Peyer's patch (tissue), 4 donors: ENCODE measurements at places on chromosomes 1 and 21. TPM values are rescaled to one million over a fixed set of nuclear protein-coding genes. Genes with fewer than 3 reads are reported as not detected.

GRCh38 chr21:16979574-16979973 lies 533.3 kb upstream of the CXADR start:
- no peak overlapping the region for H3K27ac ChIP-seq
- no peaks in the 10 kb centered on the region for H3K27me3 ChIP-seq
- DNase-seq = no peak

- no peak for DNase-seq
- no peaks in the 10 kb centered on the region for H3K27me3 ChIP-seq
- no peak overlapping the region for H3K4me3 ChIP-seq
- H3K36me3 ChIP-seq = no peaks in the 10 kb centered on the region
- H3K4me1 ChIP-seq = no peaks in the 10 kb centered on the region
Measured at GRCh38 chr1:41735631-41736260, 183.0 kb downstream of the HIVEP3 start.

GRCh38 chr1:87511449-87511848 lies 182.8 kb downstream of the LMO4 start:
- no peak for DNase-seq
- no peak overlapping the region for H3K27ac ChIP-seq
- no peaks in the 10 kb centered on the region for H3K4me1 ChIP-seq
- no peaks in the 10 kb centered on the region for H3K36me3 ChIP-seq
- no peaks in the 10 kb centered on the region for H3K27me3 ChIP-seq

GRCh38 chr1:86470859-86471258 lies 2.1 kb downstream of the CLCA1 start:
- H3K4me1 ChIP-seq = no peaks in the 10 kb centered on the region
- H3K27me3 ChIP-seq = no peaks in the 10 kb centered on the region
- no peak overlapping the region for H3K4me3 ChIP-seq

- DNase-seq = no peak
- H3K27me3 ChIP-seq = no peaks in the 10 kb centered on the region
- no peaks in the 10 kb centered on the region for H3K4me1 ChIP-seq
- peak overlapping the region; percentile 20 for H3K27ac ChIP-seq
- no peak overlapping the region for H3K4me3 ChIP-seq
Measured at GRCh38 chr1:93608187-93609109, 73.2 kb downstream of the BCAR3 start.

- peak overlapping the region; percentile 90 for H3K27ac ChIP-seq
- H3K4me1 ChIP-seq = no peaks in the 10 kb centered on the region
- H3K36me3 ChIP-seq = no peaks in the 10 kb centered on the region
- no peak for DNase-seq
- H3K27me3 ChIP-seq = no peaks in the 10 kb centered on the region
- H3K4me3 ChIP-seq = peak overlapping the region; percentile 82
Measured at GRCh38 chr1:167722870-167723251, 1.1 kb downstream of the MPZL1 start.

- DNase-seq = no peak
- peaks cover 16% of the 10 kb centered on the region for H3K27me3 ChIP-seq
- H3K4me1 ChIP-seq = peaks cover 12% of the 10 kb centered on the region
- no peak overlapping the region for H3K27ac ChIP-seq
- no peak overlapping the region for H3K4me3 ChIP-seq
Measured at GRCh38 chr1:38818175-38818976, 41.2 kb downstream of the RRAGC start.

- DNase-seq = no peak
- no peaks in the 10 kb centered on the region for H3K4me1 ChIP-seq
- no peak overlapping the region for H3K4me3 ChIP-seq
- H3K27ac ChIP-seq = no peak overlapping the region
- no peaks in the 10 kb centered on the region for H3K36me3 ChIP-seq
Measured at GRCh38 chr1:225688345-225688744, 35.4 kb upstream of the ENAH start.

GRCh38 chr1:59293206-59293605 lies 3.7 kb upstream of the FGGY start:
- DNase-seq = no peak
- no peak overlapping the region for H3K4me3 ChIP-seq
- peak overlapping the region; percentile 14 for H3K27ac ChIP-seq
- H3K27me3 ChIP-seq = no peaks in the 10 kb centered on the region
- no peaks in the 10 kb centered on the region for H3K4me1 ChIP-seq
- H3K36me3 ChIP-seq = no peaks in the 10 kb centered on the region

DNA sequence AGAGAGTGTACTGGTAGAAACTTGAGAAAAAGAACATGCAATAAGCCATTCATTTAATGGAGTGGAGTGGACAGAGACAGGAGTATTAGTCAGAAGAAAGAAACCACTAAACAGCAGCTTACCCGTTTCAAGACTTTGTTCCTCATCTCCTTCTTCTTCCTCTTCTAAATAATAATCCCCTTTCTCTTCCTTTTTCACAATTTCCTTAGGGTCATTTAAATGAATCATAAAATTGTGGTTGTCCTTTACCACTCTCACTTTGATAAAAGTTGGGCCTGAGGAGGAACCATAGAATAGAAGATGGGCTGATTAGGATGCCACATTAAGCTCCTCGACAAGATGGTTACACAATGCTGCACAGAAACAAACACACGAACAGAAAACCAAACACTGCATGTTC lies 109.6 kb downstream of the WDR3 start:
- H3K27me3 ChIP-seq = no peaks in the 10 kb centered on the region
- H3K4me1 ChIP-seq = no peaks in the 10 kb centered on the region
- DNase-seq = no peak
- no peaks in the 10 kb centered on the region for H3K36me3 ChIP-seq

- no peaks in the 10 kb centered on the region for H3K4me1 ChIP-seq
- H3K4me3 ChIP-seq = no peak overlapping the region
- DNase-seq = no peak
- no peak overlapping the region for H3K27ac ChIP-seq
- no peaks in the 10 kb centered on the region for H3K36me3 ChIP-seq
- H3K27me3 ChIP-seq = no peaks in the 10 kb centered on the region
Measured at GRCh38 chr1:94701796-94702441, 118.2 kb upstream of the SLC44A3 start.

The HAO2 gene
- not detected for total RNA-seq

The RXFP4 gene
- 2.3 TPM for total RNA-seq

The ELF3 gene
- 696 TPM for total RNA-seq

The JAM2 gene
- total RNA-seq = 4.2 TPM

The KRTAP12-3 gene
- total RNA-seq = not detected

The DMBX1 gene
- total RNA-seq = not detected

The NCMAP gene
- 1.6 TPM for total RNA-seq
